ENCODE measurements at places on chromosomes 1 and 21. TPM values are rescaled to one million over a fixed set of nuclear protein-coding genes. Genes with fewer than 3 reads are reported as not detected.

INSRR gene
- not detected for total RNA-seq

FAM163A gene
- total RNA-seq, result not detected

GRCh38 chr1:98398092-98398491 lies 263.4 kb upstream of the SNX7 start:
- H3K4me3 ChIP-seq, result no peak overlapping the region
- no peaks in the 10 kb centered on the region for H3K4me1 ChIP-seq
- no peak for DNase-seq

IL12RB2 gene
- not detected for total RNA-seq

DNA sequence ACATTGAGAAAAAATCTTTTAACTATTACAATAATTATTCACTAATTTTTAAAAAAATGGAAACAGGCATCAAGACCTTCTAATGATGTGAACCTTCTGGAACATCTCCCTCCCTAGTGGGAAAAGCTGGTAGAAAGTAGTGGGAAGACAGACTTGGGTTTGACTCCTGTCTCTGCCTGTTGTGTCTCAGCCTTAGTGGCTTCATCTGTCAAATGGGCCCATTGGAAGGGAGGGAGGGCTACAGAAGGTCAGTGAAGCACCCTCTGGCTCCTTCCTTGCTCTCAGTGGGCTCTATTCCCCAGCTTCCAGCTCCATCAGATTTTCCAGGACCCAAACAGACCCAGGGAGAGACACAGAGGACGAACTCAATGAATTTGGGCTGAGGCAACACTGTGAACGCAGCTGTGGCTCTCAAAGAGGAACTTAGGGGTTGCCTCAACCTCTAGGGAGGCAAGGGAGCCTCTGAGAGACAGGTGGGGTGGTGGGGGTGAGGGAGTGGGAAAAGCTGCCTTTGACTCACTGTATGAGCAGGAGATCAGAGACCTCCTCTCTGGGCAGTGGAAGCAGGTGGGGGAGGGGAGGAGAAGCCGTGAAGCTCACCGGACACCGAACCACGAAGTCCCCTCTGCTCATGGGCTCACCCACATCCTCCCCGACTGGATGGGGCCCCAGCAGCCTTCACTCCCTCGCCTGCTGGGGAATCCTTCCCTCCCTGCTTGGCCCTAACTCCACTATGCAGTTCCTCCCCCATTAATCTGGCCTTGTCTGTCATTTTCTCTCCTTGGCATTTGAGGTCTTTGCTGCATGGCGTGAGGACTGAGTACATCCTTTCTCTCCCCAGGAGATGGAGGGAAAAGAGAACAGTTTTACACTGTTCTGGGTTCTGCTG lies 4.5 kb downstream of the CNR2 start:
- H3K27me3 ChIP-seq, result no peaks in the 10 kb centered on the region
- no peaks in the 10 kb centered on the region for H3K36me3 ChIP-seq
- H3K27ac ChIP-seq, result peak overlapping the region; percentile 97

- DNase-seq, result no peak
- H3K27me3 ChIP-seq, result no peaks in the 10 kb centered on the region
- no peak overlapping the region for H3K4me3 ChIP-seq
- no peaks in the 10 kb centered on the region for H3K4me1 ChIP-seq
Observed at GRCh38 chr1:113965703-113966412, 13.4 kb upstream of the OLFML3 start.

DNA sequence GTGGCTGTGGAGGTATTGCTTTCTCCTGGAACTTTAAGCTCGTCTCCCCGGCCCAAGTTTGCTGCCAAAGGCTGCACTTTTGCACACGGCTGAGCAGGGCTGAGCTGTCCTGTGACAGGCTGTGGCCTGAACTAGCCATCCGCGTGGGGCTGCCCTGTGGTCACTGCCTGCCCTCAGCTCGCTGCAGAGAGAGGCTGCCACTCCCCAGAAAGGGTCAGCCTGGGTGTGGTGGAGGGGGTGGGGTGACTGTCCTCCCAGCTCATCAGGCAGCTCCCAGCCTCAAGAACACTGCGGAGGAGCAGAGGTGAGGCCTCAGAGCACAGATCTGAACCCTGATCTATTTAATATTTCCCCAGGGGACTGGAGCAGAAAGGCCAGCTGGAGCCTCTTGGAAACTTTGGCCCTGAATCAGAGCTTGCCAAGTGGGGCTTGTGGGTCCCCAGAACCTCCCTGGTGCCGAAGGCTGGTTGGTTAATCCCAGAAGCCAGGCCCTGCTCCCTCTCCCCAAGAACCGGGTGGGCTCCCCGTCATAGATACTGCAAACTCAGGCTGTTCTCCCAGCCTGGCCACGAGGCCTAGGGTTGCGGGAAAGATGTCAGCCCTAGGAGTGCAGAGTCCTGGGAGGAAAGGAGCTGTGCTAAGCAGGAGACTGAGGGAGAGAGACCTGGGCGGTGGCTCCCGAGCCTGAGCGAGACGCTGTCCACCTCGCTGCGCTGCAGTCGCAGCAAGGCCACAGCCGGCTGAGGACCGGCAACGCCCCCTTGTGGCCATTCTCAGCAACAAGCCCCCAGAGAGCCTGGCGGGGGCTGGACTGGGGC lies 125.1 kb upstream of the IPO9 start:
- no peak overlapping the region for H3K27ac ChIP-seq
- no peak overlapping the region for H3K4me3 ChIP-seq
- no peaks in the 10 kb centered on the region for H3K4me1 ChIP-seq
- H3K27me3 ChIP-seq, result 0 out of 2 replicates have a peak, but pooled peaks cover 3% of the 10 kb centered on the region
- H3K36me3 ChIP-seq, result no peaks in the 10 kb centered on the region

DNA sequence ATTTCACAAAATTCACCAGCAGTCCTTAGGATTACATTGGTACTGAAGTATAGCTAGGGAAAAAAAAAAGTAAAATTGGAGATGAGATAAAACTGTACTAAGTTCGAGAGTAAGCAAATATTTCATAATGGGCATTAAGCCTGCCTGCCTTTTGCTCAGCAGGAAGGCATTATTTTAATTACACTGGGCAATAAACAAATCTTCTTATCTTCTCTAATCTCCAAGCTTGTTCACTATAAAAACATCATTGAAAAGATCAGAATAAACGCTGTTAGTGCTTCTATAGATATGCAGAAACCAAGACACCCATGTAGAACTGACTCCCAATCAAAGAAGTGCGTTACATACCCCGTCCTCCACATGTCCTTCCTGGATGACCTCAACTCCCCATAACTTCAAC lies 174.2 kb upstream of the CHODL start:
- no peaks in the 10 kb centered on the region for H3K36me3 ChIP-seq
- no peak overlapping the region for H3K4me3 ChIP-seq
- H3K27me3 ChIP-seq, result no peaks in the 10 kb centered on the region
- no peaks in the 10 kb centered on the region for H3K4me1 ChIP-seq

KLHDC8A gene
- total RNA-seq, result not detected

GRCh38 chr1:21046132-21046531 lies 130.6 kb downstream of the EIF4G3 start:
- H3K4me1 ChIP-seq, result peaks cover 50% of the 10 kb centered on the region
- peaks cover 24% of the 10 kb centered on the region for H3K36me3 ChIP-seq
- H3K4me3 ChIP-seq, result no peak overlapping the region
- DNase-seq, result peak; percentile 51
- H3K27me3 ChIP-seq, result no peaks in the 10 kb centered on the region

DNA sequence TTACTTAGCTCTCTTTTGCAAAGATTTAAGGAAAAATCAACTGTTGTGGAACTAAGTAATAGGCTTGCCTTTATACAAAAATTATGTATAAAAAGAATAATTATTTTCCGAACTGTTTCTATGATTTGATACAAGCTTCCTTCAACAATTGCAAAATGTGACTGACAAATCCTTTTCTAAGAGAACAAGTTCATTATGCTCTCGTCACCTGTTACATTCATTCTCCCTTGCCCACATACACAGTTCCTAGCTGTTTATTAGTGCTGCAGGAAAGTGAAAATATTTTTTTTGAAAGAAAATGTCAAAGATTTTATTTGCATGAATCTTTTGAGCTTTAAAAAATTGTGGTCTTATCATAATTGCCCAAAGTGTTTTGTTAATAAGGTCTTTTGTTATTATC lies 466.2 kb downstream of the USP25 start:
- H3K4me3 ChIP-seq, result no peak overlapping the region
- H3K36me3 ChIP-seq, result no peaks in the 10 kb centered on the region
- no peak overlapping the region for H3K27ac ChIP-seq
- no peaks in the 10 kb centered on the region for H3K27me3 ChIP-seq
- H3K4me1 ChIP-seq, result peaks cover 18% of the 10 kb centered on the region
- DNase-seq, result no peak

GRCh38 chr21:29217818-29218291 lies 80.9 kb upstream of the BACH1 start:
- no peak overlapping the region for H3K4me3 ChIP-seq
- H3K27ac ChIP-seq, result no peak overlapping the region

- H3K36me3 ChIP-seq, result no peaks in the 10 kb centered on the region
- no peak overlapping the region for H3K4me3 ChIP-seq
- H3K27ac ChIP-seq, result no peak overlapping the region
- DNase-seq, result no peak
- 0 out of 2 replicates have a peak, but pooled peaks cover 2% of the 10 kb centered on the region for H3K4me1 ChIP-seq
Observed at GRCh38 chr1:63322944-63323864, 837 bp downstream of the FOXD3 start.

- H3K4me3 ChIP-seq, result no peak overlapping the region
- H3K27me3 ChIP-seq, result no peaks in the 10 kb centered on the region
- no peaks in the 10 kb centered on the region for H3K36me3 ChIP-seq
- no peak overlapping the region for H3K27ac ChIP-seq
Observed at GRCh38 chr1:108017698-108018097, 52.7 kb upstream of the VAV3 start.

NUP210L gene
- not detected for total RNA-seq

DNA sequence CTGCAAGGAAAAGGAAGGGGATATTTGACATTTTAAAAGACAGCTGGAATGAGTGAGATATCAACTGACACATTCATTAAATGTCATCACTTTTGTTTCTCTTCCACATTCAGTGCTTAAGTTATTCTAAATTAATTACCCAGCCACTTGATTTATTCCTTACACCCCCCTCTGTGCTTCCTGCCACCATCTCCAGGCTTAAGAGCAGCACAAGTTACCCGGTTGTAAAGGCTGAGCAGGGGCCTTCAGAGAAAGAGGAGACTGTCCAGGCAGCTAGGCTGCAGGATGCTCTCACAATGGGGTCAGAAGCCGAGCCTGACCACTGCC lies 71.4 kb downstream of the SYT6 start:
- DNase-seq, result no peak
- no peaks in the 10 kb centered on the region for H3K4me1 ChIP-seq
- no peaks in the 10 kb centered on the region for H3K36me3 ChIP-seq
- 0 out of 2 replicates have a peak, but pooled peaks cover 3% of the 10 kb centered on the region for H3K27me3 ChIP-seq
- H3K4me3 ChIP-seq, result no peak overlapping the region

DNA sequence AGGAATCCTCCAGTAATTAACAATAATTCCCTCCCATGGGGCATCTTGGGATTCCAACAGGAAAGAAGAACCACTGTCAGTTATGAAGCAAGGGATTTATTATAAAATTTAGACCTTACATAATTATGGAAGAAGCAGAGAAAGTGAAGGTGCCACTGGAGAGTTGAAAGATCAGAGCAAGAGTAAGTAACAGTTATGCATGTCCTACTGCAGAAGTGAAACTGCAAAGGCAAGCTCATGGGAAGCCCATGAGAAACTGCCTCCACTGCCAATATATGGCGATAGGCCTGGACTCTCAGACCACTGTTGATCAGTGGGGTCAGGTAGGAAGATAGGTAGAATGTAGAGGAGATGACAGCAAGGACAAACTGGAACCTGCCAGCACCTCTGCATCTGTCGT lies 123.6 kb upstream of the ZNF648 start:
- H3K36me3 ChIP-seq, result no peaks in the 10 kb centered on the region
- H3K27ac ChIP-seq, result no peak overlapping the region

DNA sequence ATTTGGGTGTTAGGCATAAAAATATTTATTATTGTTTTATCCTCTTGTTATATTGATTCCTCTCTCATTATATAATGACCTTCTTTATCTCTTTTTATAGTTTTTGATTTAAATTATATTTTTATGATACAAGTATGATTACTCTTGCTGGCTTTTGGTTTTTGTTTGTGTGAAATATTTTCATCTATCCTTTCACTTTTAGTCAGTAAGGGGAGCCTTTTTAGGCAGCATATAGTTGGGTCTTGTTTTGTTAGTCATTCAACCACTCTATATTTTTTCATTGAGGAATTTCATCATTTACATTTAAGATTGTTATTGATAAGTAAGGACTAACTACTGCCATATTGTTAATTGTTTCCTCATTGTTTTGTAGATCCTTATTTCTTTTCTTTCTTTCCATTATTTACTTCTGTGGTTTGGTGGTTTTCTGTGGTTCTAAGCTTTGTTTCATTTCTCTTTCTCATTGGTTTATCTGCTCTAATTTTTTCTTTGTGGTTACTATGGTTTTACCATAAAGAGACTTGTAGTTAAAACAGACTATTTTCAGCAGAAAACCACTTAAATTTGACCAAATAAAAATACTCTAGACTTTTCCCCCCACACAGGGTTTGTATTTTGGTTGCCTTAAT lies 593.1 kb downstream of the NUF2 start:
- H3K27ac ChIP-seq, result no peak overlapping the region
- H3K4me1 ChIP-seq, result no peaks in the 10 kb centered on the region
- H3K36me3 ChIP-seq, result no peaks in the 10 kb centered on the region
- no peak overlapping the region for H3K4me3 ChIP-seq
- no peak for DNase-seq
- no peaks in the 10 kb centered on the region for H3K27me3 ChIP-seq

NGF gene
- not detected for total RNA-seq

DNA sequence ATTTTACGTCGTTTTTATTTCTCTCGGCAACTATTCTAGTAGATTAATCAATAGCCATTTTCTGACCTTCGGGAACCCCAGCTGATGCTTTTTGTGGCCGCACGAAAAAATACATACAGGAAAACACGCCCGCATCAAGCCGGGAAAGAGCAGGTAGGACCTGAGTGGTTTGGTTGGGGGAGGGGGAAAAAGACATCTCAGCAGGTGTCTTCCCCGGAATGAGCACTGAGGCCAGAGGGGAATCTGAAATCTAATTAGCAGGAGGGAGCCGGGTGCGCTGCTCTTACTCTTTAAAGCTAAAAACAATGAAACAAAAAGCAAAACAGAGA lies 618 bp upstream of the FOXD3 start:
- no peaks in the 10 kb centered on the region for H3K36me3 ChIP-seq
- DNase-seq, result no peak
- H3K4me1 ChIP-seq, result peaks cover 6% of the 10 kb centered on the region
- no peak overlapping the region for H3K27ac ChIP-seq
- no peaks in the 10 kb centered on the region for H3K27me3 ChIP-seq

DNA sequence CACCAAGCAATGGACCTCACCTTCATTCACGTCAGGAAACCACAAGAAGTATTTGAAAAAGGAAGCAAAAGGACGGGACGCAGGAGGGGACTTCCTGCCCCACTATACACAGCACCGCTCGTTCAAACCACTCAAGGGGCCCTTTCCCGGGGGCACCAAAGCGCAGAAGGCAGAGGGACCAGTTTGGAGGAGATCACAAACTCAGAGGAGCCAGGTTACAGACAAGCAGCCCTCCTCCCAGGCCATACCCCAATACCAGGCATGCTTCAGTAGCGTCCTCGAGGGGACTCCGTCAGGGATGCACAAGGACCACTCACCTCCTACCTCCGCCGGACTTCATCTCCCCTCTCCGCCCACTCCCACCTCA lies 685 bp downstream of the CRTC2 start:
- H3K4me3 ChIP-seq, result peak overlapping the region; percentile 81
- DNase-seq, result peak; percentile 82
- H3K36me3 ChIP-seq, result peaks cover 21% of the 10 kb centered on the region
